ENCODE measurements at places on chromosomes 16 and 17.

- no peak for DNase-seq
These were observed 53.2 kb downstream of the SLC39A11 start for GRCh38 chr17:73039282-73039681.

GRCh38 chr17:45366049-45366448 is 49.2 kb upstream of the MAP3K14 start:
- DNase-seq: no peak

DNA sequence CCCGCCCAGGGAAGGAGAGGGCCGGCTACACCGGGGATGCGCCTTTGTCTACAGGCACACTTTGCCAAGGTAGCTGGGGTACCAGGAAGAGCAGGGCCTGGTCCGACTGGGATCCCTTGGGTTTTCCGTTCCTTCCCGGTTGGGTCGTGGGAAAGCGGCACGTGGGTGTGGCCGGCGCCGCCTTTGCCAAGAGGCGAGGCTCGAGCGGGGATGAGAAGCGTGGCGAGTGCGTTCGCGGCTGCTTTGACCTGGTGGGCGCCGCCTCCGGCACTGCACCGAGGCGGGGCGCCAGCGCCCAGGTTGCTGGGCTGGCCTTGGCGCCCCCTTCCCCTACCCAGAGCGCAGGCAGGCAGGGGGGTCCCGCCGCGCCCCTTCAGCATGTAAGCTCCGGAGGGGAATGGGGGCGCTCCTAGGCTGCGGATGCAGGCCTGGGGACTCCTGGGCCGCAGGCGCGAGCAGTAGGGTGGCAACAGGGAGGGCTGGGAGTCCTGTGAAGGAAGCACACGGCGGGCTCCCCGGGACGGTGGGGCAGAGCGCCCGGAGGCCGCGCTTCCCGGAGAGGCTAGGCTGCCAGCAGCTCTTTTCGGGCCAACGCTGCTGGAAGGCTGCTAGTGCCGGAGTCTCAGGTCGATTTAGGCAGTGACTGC is 2.0 kb downstream of the HAS3 start:
- DNase-seq: no peak

- no peak for DNase-seq
These were observed 1178.3 kb downstream of the CDH11 start for GRCh38 chr16:63943566-63943965.

- DNase-seq: no peak
These were observed 180.4 kb upstream of the IRX5 start for GRCh38 chr16:54750249-54750648.

DNA sequence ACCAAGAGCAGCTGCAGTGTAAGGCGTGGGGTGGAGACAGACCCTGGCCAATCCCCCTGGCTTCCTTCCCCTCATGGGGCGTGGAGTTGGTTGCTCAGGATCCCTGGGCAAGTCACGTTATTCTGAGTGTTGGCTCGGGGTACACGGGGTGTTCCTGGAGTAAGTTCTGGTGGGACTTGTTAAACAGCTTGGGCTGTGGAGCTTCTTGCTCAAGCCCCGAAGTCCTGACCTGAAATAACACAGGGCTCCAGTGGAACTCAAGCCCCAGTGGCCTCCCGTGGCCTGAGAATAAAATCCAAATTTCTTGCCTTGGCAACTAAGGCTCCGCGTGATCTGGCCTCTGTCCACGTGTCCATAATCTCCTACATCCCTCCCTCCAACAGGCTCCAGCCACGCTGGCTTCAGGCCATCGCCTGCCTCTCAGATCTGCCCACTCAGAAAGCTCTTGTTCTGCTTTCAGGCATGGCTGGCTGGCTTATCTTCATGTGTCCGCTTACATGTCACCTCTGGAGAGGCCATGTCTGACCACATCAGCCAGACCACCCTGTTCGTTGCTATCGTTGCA is 49.3 kb upstream of the BCO1 start:
- DNase-seq: no peak

DNA sequence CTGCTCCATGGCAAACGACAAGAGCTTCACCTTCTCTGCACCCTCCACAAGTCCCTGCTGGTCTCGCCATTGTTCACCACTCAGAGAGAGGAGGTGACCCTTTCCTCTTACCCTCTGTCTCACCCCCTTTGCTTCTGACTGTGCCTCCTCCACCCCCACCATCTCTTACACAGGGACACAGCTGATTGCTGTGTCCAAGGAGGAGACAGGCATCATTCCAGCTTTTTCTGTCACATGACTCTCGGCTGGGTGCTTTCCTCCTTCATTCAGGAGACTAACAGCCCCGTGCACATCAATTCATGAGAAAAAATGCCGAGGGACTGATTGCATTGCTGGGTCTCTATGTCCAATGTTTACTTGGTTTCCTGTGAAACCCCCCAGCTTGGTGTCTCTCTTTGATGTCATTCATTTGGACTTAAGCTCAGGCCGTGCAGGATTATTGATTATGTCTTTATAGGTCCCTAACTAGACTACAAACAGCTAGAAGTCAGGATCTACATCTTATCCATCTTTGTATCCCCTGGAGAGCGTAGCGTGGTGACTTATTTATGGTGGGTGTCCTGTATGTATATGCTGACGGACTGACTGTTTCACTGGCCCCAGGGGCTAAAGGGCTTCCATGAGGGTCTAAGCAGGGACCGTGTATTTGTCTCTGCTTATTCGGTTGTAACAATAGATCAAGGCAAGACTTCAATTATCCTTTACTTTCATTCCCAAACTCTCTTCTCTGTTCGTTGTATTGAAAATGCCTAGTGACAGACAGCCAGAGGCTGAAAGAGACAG is 82.2 kb upstream of the CDH13 start:
- DNase-seq: no peak

DNA sequence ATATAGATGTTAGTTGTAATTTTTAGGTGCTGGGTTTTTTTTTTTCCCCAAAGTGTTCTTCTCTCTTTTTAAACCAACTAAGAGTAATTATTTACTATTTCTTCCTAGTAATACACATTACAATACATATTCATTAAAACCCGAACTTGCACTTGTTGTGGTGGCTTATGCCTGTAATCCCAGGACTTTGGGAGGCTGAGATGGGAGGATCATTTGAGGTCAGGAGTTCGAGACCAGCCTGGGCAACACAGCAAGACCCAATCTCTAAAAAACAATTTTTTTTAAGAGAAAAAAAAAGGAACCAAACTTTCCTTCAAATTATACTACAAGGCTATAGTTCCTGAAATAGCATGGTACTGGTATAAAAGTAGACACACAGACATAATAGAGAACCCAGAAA is 3.8 kb downstream of the EFCAB5 start:
- DNase-seq: no peak

DNA sequence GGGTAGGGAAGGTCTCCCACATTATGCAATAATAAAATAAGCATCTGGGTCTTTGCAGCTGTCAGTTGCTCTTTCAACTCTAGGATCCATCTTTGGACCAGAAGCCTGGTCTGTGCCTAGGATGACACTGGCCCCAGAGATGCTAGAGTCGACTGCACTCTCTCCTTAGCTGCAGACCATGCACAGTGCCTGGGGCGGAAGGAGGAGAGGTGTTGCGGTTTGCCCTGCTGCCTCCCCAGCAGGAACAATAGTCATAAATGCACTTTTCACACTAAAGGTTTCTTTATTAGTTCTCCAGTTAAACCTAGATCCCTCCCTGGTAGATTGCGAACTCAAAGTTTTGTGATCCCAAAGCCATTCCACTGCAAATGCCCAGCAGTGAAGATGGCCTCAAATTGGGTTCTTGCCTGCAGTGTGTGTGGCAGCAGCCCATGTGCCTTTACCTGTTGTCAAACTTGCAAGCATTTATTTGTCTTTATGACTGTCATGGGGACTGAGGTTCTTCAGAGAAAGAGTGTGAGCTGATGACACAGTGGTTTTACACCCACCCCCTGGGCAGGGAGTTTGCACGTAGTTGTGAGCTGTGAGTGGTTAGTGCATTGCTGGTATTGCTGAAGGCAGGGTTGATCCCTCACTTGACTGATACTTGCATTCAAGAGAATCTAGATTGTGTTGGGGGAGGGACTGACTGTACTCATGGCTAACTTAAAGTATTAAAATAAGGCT is 10.3 kb downstream of the ATXN1L start:
- DNase-seq: no peak

DNA sequence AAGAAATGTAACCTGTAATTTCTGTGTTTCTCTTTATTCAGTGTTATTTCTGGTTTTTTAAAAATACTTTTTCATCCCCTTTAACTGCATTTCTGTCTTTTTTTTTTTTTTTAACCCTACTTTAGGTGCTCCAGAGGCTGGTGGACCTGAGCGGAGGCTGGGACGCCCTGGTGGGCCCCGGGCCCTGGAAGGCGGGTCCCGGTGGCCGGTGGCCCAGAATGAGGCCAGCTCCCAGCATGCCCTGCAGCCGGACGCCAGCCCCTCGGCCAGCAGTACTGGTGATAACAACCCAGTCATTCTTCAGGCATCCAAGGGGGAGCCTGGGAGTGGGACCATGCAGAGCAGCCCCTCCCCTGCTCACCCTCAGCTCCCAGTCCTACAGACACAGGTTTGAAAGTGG is 1.5 kb downstream of the SRCAP start:
- DNase-seq: no peak

GRCh38 chr17:57946798-57947358 is 8.3 kb downstream of the CUEDC1 start:
- DNase-seq: no peak

DNA sequence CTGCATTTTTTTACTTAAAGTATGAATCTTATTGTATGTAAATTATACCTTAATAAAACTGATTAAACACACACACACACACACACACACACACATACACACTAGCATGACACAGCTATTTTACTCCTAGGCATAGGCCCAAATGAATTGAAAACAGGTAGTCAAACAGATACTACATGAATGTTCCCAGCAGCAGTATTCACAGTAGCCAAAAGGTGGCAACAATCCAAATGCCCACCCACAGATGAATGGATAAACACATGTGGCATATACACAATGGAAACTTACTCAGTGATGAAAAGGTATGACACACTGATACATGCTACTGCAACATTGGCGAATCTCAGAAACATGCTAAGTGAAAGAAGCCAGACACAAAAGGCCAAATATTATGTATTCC is 223.5 kb downstream of the CYB561 start:
- no peak for DNase-seq

GRCh38 chr17:79441356-79442160 is 169.3 kb downstream of the RBFOX3 start:
- no peak for DNase-seq

DNA sequence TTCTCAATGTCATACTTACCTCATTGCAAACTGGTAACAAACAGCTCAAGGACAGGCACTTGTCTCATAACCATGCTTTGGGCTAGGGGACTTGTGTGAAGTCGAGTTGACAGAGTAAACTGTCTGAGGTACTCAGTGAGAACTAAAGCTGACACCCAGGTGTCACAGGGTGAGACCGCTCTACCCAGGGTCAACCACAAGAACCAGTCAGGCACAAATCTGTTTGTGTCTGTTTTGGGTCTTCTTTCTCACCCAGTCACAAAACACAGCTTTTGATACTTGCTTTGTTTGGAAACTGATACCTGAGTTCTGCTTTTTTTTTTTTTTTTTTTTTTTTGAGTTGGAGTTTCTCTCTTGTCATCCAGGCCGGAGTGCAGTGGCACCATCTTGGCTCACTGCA is 161.1 kb downstream of the STX8 start:
- no peak for DNase-seq

- DNase-seq: no peak
These were observed 29.8 kb downstream of the LRRC36 start for GRCh38 chr16:67356396-67356795.

Measured in GM04503 (cell line).